ENCODE measurements at places on chromosomes 4 and X.

DNA sequence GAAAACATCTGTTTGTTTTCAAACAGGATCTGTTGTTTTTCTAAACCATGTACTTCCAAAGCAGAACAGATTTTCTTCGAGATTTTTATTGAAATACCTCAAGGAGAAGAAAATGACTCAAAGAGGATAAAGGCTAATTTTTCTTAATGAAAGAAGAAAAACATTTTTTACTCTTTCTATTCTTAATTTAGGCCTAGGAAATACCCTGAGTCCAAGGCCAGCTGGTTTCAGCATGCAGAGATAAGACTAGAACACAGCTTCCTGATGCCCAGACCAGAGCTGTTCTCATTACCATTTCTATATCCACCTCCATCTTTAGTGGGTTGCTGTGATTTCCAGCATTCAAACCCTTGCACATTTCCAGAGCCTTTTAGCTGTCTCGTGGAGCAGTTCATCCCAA, 18.3 kb downstream of the GAB1 start:
- DNase-seq, result no peak

DNA sequence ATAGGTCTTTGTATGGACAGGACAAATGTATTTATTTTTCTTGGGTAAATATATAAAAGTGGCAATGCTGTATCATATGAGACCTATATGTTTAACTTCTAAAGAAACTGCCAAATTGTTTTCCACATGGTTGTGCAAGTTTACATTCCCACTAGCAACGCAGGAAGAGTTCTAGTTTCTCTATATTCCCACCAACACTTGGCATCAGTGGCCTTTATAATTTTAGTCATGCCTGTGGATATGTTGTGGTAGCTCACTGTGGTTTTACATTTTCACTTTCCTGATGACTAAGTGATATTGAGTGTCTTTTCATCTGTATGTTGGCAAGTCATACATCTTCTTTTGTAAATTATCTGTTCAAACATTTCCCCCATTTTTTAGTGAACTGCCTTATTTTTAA, 126.0 kb downstream of the EMCN start:
- DNase-seq, result no peak

DNA sequence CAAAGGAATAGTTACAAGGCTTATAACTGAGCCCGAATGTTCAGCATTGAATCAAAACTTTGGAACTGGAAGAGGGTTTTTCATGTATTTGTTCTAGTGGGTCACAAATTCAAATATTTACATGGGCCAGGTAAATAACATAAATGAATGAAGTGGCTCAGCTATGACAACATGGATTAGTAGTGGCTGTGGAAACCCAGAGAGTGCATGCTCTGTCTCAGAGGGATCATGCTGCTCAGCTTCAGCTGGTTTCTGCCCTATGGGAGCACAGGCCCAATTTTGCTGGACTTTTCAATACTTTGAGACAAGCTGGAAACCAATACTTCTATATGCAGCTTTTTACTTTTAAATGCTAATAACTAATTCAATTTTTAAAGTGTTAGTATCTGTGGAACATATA, 394.0 kb upstream of the TEX13C start:
- no peak for DNase-seq

DNA sequence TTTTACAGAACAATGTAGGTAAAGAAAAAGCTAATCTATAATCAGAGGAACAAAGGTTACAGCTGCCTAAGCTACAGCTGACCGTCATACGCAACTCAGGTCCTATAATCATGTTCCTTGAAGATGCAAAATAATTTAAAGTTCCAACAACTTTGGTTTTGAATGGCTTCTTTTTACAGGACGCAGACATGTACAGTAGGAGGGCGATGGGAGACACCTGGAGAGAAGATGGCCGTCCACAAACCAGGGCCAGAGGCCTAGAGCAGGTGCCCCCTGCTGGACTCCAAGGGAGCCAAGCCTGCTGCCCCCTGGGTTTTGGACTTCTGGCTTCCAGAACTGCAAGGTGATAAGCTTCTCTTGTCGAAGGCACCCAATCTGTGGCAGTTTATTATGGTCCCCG, 10.6 kb downstream of the HGFAC start:
- no peak for DNase-seq

- no peak for DNase-seq
These were observed 34.8 kb downstream of the GPR101 start for GRCh38 chrX:136999024-136999423.

- DNase-seq, result no peak
These were observed 5.0 kb downstream of the COX18 start for GRCh38 chr4:73064536-73064935.

DNA sequence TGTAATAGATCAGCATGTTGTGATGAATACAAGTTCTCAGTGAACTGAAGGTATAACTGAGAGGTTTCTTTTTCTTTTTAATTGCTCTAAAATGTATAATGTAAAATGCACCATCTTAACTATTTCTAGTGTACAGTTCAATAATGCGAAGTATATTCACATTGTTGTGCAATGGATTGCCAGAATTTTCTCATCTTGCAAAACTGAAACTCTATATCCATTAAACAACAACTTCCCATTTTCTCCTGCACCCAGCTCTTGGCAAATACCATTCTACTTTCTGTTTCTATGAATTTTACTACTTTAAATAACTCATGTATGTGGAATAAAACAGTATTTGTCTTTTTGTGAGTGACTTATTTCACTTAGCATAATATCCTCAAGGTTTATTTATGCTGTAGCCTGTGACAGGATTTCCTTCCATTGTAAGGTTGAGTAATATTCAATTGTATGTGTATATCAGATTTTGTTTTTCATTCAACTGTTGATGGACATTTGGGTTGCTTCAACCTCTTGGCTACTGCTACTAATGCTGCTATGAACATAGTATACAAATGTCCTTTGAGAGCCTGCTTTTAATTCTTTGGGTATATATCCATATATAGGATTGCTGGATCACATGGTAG, 53.5 kb upstream of the NPFFR2 start:
- DNase-seq, result no peak

DNA sequence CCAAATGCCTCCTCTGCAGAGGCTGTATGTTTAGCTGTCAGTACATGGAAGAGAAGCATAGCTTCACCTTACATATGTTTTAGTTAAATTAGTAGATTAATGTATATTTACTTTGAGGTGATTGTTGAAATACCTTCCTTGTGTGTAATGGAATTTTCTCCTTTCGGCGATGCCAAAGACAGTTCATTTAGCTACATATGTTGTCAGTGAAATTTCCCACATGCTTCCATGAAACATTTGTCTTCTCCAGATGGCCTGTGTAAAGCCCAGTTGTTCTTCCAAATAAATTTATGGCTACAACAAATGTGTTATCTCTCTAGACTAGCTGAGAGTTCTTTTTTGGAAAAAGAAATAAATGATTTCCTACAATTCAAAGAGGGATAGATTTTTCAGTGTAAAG, 95.2 kb downstream of the GPAT3 start:
- no peak for DNase-seq

- DNase-seq, result no peak
These were observed at the start of gene PAK3 for GRCh38 chrX:111095974-111096895. Gene PAK3 (plus strand): TSS chrX:111096191. CDS start chrX:111123104, 26,913 bp downstream.

DNA sequence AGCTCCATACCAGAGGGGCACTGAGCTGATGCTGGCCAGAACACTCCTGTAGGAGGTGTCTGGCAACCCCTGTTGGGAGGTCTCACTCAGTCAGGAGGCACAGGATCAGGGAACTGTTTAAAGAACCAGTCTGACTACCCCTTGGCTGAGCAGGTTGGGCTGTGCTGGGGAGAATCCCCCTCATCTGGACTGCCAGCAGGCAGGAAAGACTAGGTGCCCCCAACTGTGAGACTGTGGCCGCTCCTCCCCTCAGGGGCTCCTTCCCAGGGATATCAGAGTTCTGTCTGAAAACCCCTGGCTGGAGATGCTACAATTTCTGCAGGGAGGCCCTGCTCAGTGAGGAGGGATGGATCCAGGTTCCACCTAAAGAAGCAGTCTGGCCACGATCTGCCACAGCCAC, 245.3 kb downstream of the MAPK10 start:
- DNase-seq, result no peak

DNA sequence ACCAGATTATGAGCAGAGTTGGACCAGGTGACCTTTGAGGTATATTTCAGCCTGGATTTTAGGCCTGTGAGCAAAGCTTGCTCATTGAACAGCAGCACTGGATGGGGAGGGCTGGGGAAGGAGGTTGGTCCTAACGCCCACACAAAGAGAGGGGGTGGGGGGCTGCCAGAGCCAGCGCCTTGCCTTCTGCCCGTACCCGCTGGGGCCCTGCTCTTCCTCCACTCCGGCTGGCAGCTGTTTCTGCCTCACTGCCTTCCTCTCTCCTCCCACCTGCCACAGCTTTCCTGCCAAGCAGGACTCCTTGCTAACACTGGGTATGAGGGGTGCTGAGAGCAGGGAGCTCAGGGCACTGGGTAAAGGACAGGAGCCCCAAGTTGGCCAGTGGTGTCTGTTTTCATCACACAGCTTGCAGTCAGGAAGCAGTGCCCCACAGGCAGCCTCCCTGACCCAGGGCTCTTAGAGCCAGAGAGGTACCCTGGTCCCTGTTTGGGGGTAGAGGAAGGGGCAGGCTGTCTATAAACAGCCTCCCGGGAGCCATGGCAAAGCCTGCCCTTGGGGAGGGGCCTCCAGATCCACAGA, 6.1 kb downstream of the NALF2 start:
- DNase-seq, result no peak

GRCh38 chrX:139759637-139760036, 51.7 kb upstream of the MCF2 start:
- no peak for DNase-seq

DNA sequence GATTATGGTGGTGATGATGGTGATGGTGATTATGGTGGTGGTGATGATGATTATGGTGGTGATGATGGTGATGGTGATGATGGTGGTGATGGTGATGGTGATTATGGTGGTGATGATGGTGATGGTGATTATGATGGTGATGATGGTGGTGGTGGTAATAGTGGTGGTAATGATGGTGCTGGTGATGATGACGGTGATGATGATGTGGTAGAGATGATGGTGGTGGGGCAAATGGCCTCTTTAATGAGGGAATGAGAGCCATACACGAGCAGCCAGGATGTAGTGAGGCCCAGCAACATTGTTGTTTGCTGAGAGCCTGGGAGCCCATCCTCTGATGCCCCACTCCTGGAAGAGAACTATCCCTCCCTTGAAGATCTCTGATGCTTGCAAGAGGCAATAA, 29.0 kb downstream of the HMX1 start:
- DNase-seq, result no peak

- no peak for DNase-seq
These were observed 24.2 kb upstream of the GRPEL1 start for GRCh38 chr4:7092026-7092425.

DNA sequence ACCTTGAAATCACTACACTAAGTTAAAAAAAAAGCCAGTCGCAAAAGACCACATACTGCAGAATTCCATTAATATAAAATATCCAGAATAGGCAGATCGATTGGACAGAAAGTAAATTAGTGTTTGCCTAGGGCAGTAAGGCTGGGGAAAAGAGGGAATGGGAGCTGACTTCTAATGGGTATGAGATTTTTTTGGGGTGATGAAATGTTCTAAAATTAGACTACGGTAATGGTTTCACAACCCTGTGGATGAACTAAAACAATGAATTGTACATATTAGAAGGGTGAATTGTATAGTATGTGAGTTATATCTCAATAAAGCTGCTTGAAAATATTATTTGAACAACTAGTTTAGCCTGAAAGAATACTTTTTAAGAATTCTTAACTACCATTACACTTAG, 6.7 kb upstream of the GPRIN3 start:
- DNase-seq, result no peak

GRCh38 chrX:43750248-43750676, 94.2 kb downstream of the MAOA start:
- peak; percentile 34 for DNase-seq

DNA sequence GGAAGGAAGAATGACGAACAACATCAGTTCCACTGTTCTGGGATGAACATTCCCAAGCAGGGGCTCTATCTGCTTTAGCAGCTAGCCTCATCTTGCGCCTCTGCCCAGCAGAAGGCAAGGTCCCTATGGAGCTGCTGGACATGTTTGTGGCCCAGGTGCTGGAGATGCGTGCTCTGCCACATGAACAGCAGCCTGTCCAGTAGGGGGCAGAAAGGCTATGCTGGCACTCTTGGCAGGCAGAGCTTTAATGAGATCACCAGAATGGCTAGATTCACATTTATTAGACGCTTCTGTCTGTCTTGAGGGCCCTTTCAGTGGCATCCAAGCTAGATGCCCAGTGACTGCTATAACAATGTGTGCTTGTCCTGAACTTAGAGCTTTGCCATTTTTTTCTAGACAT, 1826.0 kb downstream of the STIM2 start:
- no peak for DNase-seq

- DNase-seq, result no peak
These were observed 3.0 kb downstream of the STARD8 start for GRCh38 chrX:68650491-68650890.

DNA sequence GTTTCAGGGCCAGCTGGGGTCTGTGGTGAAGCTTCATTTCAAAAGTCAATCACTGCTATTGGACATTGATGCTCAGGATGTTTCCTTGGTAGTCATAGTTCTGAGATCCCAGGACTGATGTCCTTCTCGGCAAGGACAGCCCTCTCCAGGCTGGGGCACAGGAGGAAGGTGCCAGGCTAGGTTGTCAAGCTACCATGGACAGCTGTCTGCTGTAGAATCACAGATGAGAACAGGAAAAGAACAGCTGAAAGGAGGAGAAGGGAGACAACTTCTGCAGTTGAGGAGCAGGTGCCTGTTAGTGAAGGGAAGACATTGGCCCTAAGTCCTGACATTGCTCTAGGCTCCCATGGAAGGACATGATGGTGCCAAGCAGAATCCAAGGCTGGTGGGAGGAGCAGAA, 58.0 kb downstream of the XAGE2 start:
- DNase-seq, result no peak

GRCh38 chr4:173468314-173468713, 61.7 kb downstream of the HAND2 start:
- DNase-seq, result no peak

- DNase-seq, result no peak
These were observed 202.9 kb upstream of the SLC7A11 start for GRCh38 chr4:138445098-138445497.

- DNase-seq, result no peak
These were observed at the start of gene CCDC120 for GRCh38 chrX:49058794-49059193. Gene CCDC120 (plus strand): TSS chrX:49058999. CDS start chrX:49062042, 3,043 bp downstream.

GRCh38 chr4:80655662-80656061, 320.1 kb downstream of the CFAP299 start:
- no peak for DNase-seq

Data from memory B cell (primary cell).